ENCODE measurements at places on chromosomes 12 and 14.

- DNase-seq: no peak
Observed at GRCh38 chr14:93870377-93870776, 56.8 kb upstream of the FAM181A start.

DNA sequence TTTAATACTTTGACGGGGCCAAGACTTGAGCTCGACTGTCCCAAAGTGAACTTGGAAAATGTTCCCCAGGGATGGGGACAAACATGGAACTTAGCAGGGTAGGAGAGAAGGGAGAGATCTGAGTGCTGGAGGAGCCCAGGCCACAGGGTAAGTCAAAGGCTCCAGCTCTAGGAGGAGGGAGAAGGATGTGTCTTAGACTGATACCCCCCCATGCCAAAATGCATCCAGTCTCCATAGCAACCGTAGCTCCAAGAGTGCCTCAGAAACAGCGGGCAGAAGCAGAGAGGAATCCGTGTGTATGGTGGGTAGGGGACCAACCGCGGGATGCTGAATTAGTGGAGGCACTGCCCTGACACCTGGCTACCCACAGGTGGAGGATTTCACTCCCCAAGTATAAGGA is 845 bp upstream of the AGAP2 start:
- no peak for DNase-seq

DNA sequence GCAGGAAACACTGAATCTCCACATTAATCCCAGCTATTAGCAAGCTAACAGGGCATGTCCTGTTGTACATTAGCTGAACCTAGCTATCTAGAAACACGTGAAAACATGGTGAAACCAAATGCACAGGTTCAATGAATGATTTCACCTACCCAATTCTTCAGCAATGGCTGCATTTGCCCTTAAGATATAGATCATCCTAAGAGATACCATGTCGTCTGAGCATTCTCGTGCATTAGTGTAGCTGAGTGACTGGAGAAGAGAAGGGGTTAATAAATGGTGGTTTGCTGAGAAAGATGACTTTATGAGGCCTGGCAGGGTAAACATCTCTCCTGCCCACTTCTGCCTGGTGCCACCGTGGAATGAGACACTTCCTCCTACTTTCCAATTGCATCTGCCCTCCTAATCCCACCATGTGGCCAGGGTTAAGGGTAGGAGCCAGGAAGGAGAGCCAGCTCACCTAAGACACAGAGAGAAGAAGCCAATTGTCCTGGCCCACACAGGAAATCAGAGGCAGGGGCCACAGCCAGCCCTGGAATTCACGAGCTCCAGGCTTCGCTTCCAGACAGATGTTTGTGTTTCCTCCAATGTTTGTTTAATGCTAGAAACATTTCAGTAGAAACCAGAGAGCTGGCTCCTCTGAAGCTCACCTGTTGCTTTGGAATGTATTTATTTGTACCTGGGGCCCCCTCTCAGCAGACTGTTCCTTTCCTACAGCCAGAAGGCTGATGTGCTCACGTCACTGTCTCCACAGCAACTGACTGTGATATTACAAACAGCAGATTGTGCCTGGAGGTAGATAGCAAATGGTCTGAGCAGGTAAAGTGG is 126.0 kb upstream of the PARP11 start:
- DNase-seq: no peak

DNA sequence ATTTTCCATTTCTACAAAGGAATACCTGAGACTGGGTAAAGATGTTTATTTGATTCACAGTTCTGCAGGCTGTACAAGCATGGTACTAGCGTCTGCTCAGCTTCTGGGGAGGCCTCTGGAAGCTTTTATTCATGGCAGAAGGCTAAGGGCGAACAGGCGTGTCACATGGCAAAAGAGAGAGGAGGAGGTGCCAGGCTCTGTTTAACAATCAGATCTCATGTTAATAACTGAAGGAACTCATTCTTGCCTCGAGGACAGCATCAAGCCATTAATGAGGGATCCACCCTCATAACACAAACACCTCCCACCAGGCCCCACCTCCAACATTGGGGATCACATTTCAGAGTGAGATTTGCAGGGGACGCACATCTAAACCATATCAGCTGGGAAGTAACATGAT is 36.0 kb downstream of the PRB3 start:
- DNase-seq: no peak

GRCh38 chr12:107091989-107092641 is 1.2 kb downstream of the CRY1 start:
- no peak for DNase-seq

DNA sequence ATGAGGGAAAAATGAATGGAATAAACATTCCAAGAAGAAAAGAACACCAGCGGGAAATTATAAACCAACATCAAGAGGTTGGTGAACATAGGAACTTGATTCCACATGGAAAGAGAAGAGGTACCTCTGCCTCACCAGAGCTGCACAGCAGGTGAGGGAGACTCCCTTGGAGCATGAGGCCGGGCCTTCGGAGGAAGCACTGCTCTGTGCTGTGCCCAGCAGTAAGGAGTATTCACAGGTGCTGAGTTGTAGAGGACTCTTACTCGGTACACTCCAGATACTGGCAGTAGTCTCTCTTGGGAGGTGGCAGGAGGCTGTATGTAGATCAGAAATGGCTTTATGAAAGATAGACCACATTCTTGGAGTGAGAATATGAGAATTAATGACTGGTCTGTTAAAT is 76.0 kb downstream of the NPAS3 start:
- no peak for DNase-seq

DNA sequence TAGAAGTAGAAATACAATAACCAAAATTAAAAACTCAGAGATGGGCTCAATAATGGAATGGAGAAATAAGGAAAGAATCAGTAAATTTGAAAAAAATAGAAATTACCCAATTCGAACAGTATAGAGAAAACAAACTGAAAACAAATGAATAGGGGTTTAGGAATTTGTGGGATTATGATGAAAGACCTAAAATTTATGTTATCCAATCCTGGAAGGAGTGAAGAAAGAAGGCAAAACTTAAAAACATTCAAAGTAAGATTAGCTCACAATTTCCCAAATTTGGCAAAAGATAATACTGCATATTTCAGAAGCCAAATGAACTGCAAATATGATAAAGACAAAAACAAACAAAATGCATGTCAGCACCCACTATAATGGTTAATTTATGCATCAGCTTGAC is 177.1 kb downstream of the CCDC91 start:
- DNase-seq: no peak

GRCh38 chr14:30129807-30130206 is 202.2 kb upstream of the PRKD1 start:
- no peak for DNase-seq
